ENCODE measurements at places on chromosomes 6 and 20.

- no peak for DNase-seq
These were observed 5.4 kb upstream of the CPXM1 start for GRCh38 chr20:2805689-2806350.

GRCh38 chr6:29676981-29677601 lies 3.9 kb downstream of the ZFP57 start:
- no peak for DNase-seq

DNA sequence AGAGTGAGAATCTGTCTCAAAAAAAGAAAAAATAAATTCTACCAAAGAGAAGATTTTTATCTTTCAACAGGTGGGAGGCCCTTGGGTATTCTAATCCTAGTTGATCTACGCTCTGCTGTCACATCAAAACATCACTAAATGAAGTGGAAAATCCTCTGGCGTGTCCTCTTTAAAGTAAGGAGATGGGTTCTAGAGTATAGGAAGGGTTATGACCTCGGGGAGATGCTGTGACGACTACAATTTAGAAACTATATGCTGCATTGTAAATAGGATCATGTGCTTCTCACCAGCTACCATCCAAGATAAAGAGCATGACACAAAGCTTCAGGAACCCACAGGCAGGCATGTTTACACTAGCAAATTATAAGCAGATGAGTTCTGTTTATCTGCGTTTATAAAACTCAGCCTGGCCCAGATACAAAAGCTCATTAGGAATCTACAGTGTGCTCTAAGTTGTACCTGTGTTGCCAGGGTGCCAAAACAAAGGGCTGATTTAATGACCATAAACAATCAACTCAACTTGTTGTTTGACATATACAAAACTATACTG lies 197.1 kb upstream of the PLN start:
- no peak for DNase-seq

DNA sequence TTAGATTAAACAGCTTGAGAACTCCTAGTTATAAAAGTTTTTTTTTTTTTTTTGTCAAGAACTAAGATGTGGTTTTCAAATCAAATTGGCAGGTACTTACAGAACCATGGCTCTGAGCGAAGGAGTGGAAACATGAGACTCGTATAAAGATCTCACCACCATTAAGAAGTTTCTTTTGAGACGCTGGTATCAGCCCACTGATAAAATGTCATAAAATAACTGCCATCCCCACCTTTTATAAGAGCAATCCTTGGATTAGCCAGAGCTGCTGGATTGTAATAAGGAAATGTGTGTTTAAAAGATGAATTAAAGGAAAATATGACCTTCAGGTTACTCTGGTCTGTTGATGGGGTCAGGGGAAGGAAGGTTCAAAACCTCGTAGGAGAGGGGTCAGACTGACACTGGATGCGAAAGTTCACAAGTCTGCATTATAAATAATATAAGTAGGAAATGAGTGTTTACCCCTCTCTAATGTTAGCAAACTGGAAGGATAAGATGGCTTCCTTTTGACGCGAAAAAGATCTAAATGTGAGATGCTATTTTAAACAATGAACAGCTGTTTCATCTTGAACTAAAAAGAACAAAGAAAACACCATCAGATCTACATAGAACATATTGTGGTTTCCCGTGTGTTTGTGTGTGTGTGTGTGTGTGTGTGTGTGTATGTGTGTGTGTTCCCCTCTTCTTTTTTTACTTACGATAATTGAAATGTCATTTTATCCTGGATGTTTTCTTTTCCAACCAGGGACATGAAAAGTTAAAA lies 386.8 kb upstream of the JAG1 start:
- DNase-seq: no peak

GRCh38 chr6:43635387-43636307 lies at the start of gene MAD2L1BP:
Gene MAD2L1BP (plus strand): TSS chr6:43635840. CDS start chr6:43635876, 36 bp downstream.
- DNase-seq: peak; percentile 90

DNA sequence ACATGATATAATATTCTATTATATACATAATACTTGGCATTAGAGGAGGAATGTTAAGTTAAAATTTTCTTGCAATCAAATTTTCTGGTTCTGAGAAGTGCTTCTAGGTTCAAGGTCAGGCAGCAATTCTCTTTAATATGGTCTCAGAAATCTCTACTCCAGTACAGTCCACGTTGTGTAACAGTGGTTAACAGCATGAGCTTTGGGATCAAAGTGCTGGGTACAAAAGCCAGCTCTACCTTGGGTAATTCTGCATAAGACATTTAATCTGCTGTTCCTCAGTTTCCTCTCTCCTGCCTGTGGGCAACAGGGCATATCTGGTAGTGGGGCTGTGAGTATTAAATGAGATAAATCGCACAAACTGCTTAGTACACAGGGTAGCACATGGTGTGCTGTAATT lies 437.8 kb downstream of the CDC5L start:
- no peak for DNase-seq

DNA sequence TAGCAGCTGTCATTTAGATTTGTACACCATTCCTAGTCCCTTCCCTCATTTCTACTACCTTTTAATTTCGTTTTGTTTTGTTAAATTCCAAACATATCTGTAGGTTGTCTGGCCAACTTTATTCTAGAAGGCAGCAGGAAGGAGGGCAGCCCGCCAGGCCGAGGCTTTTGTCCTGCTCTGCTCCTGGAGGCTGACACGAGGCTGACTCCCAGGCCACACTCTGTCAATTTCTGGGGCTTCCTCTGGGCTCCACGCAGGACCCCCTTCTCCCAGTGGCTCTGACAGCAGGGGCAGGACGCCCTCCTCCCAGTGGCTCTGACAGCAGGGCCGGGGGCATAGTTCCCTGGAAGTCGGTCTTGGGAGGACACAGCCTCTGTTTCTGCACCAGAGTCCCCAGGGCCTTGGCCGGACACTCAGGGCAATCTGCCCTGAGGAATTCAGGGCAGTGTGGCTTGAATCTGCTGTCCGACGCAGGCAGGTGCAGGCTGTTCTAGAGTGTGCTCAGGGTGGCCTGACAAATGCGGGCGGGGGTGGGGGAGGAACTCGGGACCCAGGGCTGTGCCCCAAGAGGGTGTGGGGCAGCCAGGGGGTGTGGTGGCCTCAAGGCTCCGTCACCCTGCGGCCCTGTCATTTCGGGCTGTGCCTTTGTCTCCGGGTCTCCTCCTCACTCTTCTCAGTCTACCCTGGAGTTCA lies 11.8 kb downstream of the SMOC2 start:
- DNase-seq: no peak
